ENCODE measurements at places on chromosomes 3 and 15.

- DNase-seq, result no peak
Measured at GRCh38 chr3:131907796-131908195, 127.0 kb downstream of the CPNE4 start.

DNA sequence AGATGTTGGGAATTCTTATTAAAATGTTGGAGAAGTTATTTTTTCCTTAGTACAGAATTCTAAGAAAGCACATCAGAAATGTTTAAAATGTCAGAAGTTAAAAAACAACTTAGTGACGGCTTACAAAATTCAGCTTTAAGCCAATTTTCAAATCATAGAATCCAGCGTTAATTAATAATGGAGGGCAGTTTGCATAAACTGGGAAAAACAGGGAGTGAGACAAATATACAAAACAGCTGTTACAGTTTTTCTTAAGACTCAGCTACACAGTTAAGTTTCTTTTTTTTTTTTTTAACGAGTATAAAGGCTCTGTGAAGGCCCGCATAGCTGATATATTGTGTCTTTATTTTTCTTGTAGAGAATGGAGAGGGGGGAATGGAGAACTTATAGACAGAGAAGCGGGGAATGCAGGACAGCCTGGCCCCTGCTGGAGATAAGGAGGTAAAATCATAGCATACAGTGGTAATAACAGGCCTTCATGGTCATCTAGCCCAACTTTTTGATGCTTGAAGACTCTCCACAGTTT is 164.4 kb downstream of the BBX start:
- DNase-seq, result no peak

DNA sequence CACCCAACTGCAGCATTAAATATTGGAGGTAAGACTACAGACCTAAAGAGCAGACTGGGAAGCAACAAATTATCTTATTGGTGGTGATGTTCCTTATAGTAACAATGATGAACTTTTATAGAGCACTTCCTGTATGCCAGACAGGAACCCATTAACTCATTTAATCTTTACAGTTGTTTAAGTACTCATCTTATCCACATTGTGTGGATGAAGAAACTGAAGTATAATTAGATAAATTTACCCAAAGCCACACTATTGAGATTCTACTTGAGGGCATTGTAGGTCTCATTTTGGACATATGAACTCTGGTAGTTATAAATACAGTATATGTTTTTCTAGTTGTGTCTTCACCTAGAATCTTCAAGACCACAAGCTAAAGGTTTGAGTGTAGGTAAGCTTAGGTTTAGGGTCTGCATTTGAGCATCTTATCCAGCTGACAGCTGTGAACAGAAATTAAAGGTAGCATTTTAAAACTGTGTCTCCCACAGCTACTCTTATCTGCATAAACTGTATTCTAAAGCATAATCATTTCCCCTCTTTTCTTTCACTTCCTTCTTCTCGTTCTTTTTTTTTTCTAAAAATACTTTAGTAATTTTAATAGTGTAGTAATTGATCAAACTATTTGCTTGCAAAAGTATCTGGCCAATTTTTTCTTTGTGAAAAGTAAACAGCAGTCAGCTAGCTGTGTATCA is 138.2 kb downstream of the UBE2E2 start:
- DNase-seq, result no peak

DNA sequence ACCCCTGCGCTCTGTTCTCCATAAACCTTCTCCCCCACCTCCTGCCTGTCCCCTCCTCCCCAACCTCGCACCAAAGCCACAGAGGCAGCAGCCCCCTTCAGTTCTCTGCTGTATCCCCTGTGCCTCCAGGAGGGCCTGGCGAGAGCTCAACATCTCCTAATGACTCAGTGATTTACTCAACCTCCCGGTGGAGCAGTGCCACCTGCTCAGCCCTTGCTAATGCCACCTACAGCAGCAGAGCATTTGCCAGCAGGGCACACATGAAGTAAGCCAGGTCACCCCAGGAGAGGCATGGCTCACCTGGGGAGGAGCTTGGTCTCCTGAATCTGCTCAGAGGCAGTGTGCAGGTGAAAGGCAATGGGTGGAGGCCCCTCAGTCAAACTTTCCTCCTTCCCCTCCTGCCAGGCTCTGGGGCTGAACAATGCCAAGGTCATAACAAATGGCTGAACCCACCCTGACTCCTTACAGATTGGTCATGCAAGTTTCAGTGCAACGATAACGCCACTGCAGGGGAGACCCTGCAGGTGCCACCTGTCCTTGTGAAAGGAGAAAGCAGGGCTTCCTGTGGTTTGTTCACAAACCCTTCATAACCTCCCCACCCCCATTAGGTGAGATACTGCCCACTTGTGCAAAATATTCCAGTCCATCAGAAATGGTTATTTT is 19.8 kb downstream of the TRPM1 start:
- DNase-seq, result no peak

DNA sequence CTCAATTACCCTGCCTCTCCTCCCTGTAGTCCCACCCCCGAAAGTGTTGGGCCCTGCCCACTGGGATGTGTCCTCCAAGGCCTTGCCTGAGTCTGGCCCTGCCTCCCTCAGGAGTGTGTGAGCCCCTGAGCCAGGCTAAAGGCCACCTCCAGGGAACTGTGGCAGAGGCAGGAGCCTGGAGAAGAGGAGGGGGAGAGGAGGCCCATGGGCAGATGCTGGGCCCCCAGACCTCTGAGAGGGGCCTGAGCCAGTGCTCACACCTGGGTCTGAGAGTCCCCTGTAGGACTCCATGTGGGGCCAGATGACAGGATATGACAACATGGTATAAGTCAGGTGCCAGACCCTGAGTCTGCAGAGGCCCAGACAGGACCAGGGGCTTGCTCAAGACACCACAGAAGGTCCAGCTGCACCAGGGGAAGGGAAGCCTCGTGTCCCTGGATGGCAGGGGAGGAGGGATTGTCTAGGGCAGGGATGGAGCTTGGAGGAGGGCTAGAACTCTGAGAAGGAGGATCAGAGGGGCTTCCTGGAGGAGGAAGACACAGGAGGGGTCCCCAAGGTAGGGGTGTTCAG is 217.9 kb downstream of the TBC1D2B start:
- DNase-seq, result no peak

- no peak for DNase-seq
Measured at GRCh38 chr3:116135457-116136085, 309.7 kb downstream of the LSAMP start.
